ENCODE measurements at places on chromosomes 16 and 17. TPM values are rescaled to one million over a fixed set of nuclear protein-coding genes. Genes with fewer than 3 reads are reported as not detected.

DNA sequence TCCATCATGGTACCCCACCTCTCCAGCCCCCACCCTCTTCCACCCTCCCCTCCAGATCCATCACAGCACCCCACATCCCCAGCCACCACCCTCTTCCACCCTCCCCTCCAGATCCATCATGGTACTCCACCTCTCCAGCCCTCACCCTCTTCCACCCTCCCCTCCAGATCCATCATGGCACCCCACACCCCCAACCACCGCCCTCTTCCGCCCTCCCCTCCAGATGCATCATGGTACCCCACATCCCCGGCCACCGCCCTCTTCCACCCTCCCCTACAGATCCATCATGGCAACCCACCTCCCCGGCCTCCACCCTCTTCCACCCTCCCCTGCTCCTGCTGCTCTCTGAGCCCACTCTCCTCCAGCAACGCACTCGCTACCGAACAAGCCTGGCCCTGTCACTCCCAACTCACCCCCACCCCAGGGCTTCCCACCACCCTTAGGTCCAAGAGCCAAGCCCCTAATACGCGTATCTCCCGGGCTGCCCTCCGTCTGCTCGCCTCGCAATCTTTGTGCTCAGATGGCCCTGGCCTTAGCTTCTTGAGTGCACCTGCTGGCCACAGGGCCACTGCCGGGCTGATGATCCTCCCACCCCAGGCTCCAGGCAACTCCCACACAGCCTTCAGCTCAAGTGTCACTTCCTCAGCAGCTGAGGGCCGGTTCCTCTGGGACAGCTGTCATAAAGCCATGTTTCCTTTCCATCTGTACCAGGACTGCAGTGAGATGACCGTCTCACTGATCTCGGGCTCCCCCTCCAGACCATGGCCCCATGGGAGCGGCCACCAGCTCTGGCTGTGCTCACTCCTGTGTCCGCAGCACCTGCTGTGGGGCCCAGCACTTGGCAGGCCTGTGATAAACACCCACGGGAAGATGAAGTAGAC is 25.5 kb downstream of the KDM8 start:
- DNase-seq: peak; percentile 75

DNA sequence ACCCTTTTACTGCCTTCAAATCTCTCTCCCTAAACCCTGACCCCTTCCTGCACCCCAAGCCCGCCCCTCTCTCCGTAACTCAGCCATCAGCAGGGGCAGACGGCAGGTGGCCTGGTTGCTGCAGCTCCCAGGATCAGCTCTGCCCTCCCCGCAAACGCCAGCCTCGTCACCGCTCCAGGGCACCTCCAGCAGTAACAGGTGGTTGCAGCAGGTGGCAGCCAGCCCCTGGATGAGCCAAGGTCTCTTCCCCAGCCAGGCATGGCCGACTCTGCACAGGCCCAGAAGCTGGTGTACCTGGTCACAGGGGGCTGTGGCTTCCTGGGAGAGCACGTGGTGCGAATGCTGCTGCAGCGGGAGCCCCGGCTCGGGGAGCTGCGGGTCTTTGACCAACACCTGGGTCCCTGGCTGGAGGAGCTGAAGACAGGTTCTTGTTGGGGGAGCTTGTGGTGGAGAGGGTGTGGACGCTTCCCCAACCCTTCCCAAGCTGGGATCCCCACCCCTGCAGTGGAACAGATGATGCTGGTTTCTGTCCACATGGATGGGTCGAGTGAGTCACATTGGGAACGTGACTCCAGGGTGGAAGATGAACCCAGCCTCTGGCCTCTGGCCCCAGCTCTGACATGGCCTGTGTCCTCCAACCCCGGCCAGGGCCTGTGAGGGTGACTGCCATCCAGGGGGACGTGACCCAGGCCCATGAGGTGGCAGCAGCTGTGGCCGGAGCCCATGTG is 558 bp downstream of the HSD3B7 start:
- no peak for DNase-seq

- no peak for DNase-seq
These were observed 92.0 kb downstream of the ABCA8 start for GRCh38 chr17:68863091-68863652.

Gene ENPP7
- not detected for total RNA-seq

Gene CD7
- not detected for total RNA-seq

DNA sequence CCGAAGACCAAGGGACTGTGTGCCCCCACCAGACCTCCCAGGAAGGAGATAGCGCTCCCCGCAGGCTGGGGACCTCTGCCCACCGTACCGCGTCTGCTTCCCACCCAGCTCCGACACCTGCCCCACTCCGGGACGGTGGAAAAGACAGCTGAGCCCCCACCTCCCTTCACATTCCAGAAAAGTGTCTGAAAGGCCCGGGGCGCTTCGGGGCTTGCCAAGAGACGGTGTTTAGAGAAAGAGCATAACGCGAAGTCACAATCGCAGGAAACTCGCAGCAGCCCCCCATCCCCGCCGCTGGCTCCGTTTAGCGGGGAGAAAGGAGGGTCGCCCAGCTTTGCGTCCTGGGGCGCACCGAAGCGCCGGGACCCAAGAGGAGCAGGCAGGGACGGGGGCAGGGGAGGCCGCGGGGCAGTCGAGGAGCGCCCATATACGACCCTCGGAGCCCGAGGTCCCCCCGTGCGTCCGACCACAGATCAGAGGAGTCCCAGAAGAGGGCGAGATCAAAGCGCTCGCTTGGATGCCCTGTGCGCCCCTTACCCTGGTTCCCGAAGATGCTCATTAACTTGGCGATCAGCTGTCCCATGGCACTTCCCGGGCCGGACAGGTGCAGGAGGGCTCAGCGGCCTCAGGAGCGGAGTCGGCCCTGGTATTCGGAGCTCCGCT is 652 bp downstream of the ARL5C start:
- DNase-seq: no peak

Gene ZCCHC14
- 28.0 TPM for total RNA-seq

- DNase-seq: no peak
These were observed 174.8 kb downstream of the UTP18 start for GRCh38 chr17:51435171-51435552.

DNA sequence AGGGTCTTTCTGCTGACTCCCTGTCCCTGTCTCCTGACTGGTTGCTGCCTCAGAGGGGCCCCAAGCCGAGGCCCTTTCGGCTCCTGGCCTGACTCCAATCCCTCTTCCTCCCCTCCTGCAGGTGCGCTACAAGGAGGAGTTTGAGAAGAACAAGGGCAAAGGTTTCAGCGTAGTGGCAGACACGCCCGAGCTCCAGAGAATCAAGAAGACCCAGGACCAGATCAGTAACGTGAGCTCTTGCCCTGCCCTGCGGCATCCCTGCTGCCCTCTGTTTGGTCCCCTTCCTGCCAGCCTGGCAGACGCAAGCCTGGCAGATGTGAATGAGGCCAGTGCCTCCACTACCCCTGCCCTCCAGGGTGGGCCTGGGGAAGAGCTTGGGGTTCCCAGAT is 27.1 kb upstream of the LASP1NB start:
- peak; percentile 81 for DNase-seq

GRCh38 chr17:57535249-57535966 is 209.7 kb downstream of the CCDC182 start:
- DNase-seq: no peak

- DNase-seq: peak; percentile 62
These were observed 8.5 kb upstream of the TMEM92 start for GRCh38 chr17:50265690-50266315.

DNA sequence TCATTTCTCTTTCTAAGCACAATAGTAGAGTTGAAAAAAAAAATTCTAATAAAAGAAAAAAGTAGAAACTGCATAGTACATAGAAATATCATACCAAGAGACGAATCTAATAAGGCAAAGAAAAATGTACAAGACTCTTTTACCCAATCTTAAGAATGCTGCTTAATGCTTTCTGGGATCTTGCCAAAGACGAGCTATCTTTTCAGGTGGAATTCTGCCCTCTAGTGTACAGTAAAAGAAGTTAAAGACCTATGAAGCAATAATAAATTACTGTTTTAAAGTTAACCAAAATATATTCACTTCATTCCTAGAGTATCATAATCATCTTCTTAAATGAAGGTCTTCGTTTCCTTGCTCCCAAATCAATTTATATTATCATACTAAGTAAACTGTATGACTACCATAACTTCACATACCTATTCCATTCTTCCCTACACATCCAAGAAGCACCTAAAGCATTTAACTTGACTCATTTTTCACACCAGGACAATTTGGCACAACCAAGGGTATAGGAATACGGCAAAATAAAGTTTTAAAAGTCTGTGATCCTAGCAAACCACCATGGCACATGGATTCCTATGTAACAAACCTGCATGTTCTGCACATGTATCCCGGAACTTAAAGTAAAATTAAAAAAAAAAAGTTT is 47.7 kb downstream of the CFDP1 start:
- DNase-seq: no peak

GRCh38 chr17:50346313-50347116 is 589 bp downstream of the XYLT2 start:
- DNase-seq: peak; percentile 92

DNA sequence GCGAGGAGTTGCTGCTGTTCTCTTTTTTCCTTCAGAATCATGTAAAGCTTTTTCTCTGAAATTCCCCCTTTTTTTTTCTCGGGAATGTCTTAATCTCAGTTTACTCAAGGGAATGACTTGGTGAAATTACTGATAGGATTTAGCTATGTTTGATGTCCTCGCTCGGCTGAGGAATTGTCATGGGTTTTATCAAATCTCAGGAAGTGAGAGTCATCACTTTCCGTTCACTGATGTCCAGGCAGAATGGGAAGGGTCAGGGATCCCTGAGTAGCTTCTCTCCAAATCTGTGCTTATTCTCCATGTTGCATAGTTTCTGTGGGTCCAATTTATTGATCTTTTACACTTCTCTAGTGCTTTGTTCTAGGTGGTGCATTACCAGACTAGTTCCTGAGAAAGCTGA is 6.3 kb downstream of the IGSF6 start:
- DNase-seq: no peak

Gene CMTM2
- total RNA-seq: not detected

Gene KRT25
- total RNA-seq: not detected
